NCI-H1417 treated with DMSO at 0.1 percent for 48 hours (cell line): ENCODE measurements at places on chromosomes 1 and 21.

DNA sequence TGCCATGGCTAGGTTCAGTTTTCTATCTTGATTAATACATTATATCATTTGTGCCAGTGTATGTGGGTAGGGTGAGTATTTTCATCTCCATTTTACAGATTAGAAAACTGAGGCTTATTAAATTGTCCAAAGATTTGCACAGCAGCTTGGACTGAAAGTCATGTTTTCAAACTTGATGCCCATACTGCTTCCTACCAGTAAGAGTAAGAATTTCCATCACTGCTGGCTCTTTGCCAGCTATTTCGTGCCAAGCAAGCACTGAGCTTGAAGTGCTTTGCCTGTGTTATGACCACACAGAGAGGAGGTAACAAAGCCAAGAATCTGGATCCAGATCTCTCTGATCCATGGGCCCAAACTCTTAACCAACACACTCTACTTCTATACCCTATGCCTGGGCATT lies 295.0 kb downstream of the VAV3 start:
- DNase-seq: no peak

- DNase-seq: no peak
These were observed 483.9 kb downstream of the DISC1 start for GRCh38 chr1:232110281-232111090.

- DNase-seq: no peak
These were observed 15.5 kb upstream of the CD247 start for GRCh38 chr1:167533851-167534300.

- no peak for DNase-seq
These were observed 11.2 kb downstream of the LAPTM5 start for GRCh38 chr1:30746212-30747032.

- DNase-seq: no peak
These were observed 95.3 kb upstream of the SLC25A33 start for GRCh38 chr1:9443913-9444445.

DNA sequence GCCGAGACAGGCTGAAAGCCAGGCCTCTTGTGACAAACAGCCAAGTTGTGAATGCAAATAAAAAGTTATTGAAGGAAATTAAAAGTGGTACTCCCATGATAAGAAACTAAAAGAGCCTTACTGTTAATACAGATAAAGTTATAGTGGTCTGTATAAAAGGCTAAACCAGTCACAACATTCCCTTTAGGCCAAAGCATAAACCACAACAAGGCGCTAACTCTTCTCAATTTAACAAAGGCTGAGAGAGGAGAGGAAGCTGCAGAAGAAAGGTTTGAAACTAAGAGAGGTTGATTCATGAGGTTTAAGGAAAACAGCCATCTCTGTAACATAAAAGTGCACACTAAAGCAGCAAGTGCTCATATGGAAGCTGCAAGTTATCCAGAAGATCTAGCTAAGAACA lies 10.7 kb downstream of the C1orf105 start:
- DNase-seq: no peak
